ENCODE measurements at places on chromosomes 6 and 20.
A peak's percentile ranks its signal among the peaks of the same experiment; 100 is the strongest.

GRCh38 chr6:162733489-162733888 lies 5.7 kb downstream of the PACRG start:
- DNase-seq, result peak; percentile 10

GRCh38 chr6:144659202-144660182 lies 374.4 kb downstream of the UTRN start:
- DNase-seq, result peak; percentile 15

DNA sequence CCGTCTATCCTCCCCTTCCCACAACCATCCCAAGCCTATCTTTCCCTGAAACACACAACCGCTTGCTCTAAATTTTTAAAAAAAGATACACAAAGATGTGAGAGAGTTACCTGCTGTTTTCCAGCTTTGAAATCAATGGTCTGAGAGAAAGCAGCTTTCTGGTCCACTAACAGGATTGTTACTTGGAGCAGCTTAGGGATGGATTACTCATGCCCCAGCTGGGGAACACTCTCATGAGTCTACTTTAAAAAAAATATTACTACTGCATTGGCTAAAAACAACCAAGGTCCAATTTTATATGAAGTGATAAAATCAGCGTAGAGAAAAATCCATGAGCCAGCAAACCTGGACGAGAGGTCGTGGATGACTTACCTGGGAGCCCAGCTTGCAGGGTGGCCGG lies 29.6 kb upstream of the FOXC1 start:
- no peak for DNase-seq

GRCh38 chr6:27297857-27298730 lies 14.0 kb downstream of the POM121L2 start:
- peak; percentile 45 for DNase-seq

GRCh38 chr6:53360093-53360912 lies 11.6 kb upstream of the ELOVL5 start:
- DNase-seq, result no peak

GRCh38 chr6:151999194-151999593 lies 191.7 kb downstream of the ESR1 start:
- no peak for DNase-seq

DNA sequence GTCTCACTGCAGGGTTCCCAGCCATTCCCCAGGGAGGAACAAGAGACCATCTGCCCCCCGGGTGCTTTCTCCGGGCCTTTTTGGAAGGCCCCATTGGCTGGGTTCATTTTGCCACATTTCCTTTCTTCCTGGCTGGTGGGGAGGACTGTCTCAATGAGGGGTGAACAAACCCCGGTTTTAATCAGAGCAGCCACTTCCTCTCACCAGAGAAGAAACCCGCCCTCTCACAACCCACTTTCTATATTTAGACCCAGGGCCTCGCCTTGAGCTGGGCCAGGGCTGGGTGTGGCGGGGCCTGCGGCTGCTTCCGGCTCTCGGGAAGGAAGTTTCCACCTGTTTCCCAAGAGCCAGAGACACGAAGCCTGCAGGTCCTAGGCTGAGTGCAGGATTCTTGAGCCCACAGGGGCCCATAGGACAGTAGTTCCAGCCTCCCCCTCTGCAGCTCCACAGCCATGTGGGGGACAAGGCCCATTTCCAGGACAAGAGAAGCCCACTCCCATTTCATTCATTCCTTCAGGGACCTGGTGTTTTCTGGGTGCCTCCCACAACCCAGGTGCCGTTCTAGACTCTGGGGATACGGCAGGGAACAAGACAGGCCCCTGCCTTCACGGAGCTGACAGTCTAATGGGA lies 41.8 kb downstream of the RBM38 start:
- DNase-seq, result peak; percentile 72

GRCh38 chr6:38337819-38338465 lies 301.8 kb downstream of the BTBD9 start:
- DNase-seq, result no peak

DNA sequence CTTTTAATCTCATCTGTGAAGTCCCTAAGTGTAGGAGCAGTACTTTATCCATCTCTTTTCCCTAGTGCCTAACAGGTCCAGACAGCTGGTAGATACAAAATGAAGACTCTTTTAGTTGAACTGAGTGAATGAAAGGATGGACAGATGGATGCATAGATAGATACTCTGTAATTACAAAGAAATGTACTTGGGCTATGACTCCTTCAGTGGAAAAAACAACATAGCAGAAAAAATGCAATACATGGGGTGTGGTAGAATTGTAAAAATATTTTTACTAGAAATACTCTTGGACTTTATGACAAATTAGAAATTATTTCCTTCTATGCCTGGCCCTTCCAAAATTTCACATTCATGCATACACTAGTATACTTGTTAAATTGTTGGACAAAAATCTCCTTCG lies 29.3 kb downstream of the KCNQ5 start:
- no peak for DNase-seq

GRCh38 chr6:2773449-2773848 lies 8.3 kb downstream of the WRNIP1 start:
- DNase-seq, result no peak

DNA sequence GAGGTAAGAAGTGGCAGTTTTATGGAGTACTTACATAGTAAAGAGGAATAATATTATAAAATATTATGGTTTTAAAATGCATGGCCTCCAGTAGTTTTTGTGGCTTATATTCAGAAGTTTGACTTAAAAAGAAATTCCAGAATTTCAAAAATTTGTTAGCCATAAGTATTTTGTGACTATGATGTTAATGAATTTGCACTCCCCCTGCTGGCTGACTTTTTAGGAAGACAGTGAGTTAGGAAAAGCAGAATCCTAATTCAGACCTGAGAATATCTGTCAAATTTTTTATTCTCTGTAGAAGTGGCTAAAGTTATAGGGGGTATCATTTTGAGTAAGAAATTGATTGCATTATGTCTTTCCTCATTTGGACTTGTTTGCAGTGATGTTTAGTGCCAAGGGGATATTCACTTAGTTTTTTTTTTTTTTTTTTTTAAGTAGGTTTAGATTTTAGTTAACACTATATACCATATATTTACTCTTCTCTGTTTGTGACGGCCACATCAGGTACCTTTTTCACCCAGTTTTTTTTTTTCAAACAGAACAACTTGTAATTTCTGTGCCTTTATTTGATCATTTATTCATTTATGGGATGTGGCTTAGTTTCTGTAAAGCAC lies 40.8 kb downstream of the ZFAND3 start:
- DNase-seq, result no peak

DNA sequence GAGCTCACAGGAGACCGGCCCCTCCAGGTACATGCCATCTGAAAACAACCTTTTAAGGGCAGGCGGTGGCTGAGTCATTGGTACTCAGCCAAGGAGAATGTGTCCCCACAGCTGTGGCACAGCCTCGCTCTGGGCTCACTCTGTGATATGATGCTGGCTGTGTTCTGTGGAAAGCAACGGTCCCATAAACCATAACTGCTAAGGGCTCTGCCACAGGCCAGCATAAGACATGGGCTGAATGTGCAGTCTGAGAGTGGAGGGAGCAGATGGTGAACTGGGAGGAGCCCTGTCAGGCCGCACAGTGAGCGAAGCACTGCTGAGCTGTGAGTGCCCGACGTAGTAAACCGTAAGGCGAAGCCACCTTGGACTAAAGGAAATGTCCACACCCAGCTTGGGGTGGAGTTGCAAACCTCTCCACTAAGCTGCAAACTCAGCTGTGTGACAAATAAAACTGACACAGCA lies 375.8 kb downstream of the THBS2 start:
- no peak for DNase-seq

DNA sequence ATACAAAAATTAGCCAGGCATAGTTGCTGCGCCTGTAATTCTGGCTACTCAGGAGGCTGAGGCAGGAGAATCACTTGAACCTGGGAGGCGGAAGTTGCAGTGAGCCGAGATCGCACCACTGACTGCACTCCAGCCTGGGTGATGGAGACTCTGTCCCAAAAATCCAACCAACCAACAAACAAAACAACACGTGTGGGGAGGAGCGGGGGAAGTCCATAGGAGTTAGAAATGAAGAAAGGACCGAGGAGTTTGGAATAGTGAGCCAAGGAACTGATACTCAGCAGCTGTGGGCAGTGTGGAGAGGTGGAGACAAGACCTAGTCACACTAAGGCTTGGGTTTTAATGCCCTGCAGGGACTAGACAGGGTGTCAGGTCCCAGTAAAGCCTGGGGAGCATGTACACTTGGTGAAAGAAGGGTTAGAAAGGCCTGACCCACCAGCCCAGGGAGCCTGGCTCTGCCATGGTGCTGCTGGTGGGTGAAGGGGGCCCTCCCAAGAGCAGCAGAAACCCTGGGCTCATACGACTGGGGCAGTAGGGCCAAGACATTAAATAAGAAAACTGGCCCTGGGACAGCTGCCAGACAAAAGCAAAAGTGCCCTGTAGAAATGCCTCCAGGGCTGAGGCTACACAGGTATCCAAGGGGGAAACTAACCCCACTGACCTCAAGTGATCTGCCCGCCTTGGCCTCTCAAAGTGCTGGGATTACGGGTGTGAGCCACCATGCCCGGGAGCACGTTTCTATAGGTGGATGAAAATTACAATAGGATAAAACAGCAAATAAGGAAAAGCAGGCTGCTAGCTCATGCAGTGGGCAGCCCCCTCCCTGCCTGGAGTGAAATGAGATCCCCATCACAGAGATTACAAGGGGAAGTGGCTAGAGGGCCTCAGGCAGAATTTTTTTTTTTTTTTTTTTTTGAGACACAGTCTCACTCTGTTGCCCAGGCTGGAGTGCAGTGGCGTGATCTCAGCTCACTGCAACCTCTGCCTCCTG lies 58.0 kb downstream of the MYH7B start:
- DNase-seq, result no peak

- DNase-seq, result no peak
Measured at GRCh38 chr6:83464381-83465140, 33.7 kb upstream of the ME1 start.

DNA sequence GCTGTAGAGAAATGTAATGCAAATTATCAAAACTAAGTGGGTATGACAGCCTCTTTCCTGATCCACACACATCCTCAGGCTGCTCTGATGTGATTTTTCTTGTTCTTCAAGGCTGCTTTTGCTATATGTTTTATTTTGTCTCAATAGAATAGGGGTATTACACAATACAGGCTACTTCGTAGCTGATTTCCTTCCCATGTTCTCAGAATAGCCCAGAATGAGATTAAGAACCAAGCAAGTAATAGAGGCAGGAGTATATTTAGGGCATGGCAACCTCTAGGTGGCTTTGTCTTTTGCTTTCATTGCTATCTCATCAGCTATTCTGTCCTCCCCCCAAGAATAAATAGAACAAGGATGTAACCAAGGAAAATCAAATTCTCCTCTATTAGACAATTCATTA lies 241.8 kb downstream of the ALDH8A1 start:
- no peak for DNase-seq

DNA sequence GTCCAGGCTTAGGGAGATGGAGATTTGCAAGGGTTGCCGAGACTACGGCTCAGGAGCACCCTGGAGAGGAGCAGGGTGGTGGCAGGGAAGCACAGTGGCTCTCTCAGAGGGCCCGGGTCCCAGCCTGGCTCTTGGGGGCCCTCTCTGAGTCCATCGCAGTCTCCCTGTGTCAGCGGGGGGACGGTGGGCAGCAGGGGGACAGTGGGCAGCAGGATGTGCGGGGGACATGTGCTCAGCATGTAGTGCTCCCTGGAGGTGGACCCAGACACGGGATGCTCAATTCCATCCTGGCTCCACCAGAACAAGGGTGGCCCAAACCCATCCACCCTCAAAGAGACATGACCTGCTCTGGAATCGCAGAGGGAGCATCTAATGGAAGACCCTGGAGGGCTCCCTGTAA lies 43.0 kb upstream of the ZBP1 start:
- DNase-seq, result no peak

GRCh38 chr20:17427638-17428037 lies 103.5 kb downstream of the BFSP1 start:
- no peak for DNase-seq

DNA sequence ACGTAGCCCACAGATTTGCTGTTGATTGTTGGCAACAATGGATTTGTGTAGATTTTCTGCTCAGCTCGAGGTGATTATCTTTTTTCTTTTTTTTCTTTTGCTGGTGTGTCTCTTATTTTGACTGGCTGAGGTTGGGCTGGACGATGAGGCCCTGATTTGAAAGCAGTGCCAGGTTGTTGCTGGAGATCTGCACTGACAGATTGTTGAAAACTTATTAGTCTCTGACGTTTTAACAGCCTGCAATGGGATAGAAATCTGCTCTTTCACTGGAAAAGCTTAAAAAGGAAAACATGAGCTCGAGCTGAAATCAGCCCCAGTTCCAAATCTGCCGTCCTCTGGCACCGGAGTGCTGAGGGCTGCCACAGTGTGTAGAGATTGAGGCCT lies 87.7 kb downstream of the PDE7B start:
- no peak for DNase-seq

DNA sequence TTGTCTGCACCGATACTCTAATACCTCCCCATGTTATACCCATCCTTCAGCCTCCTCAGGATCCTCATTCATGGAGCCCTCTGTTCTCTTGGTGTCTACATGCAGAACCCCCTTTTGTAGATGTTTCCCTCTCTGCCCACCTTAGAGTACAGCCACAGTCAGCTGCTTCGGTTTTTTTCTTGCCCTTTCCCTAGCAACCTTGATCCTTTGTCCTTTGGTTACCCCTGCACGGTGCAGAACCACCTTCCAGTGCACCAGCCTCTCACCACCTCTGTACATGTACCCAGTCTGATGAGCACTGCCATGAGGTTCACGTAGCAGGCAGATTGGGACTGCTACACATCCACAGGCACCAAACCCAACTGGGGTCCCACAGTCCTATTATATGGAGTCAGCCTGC lies 7.3 kb downstream of the VPS16 start:
- no peak for DNase-seq

- DNase-seq, result no peak
Measured at GRCh38 chr6:160010067-160010466, 41.2 kb downstream of the IGF2R start.

DNA sequence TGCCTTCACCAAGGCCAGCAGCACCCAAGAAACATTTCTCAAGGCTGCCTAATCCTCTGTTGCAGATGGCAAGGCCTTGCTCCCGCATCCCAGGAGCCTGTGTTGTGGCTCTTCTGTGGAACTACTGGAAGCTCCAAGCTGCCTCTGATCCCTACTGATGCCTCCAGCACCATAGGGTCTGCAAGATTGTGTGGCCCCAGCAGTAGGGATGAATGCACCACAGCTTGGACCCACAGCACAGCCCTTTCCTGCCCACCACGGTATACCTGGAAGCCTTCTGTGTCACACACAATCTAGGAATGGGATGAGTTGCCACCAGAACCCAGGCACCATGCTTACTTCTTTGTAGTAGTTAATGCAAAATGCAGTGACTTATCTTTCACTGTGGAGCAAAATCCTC lies 291.1 kb upstream of the FOXQ1 start:
- DNase-seq, result no peak

- DNase-seq, result no peak
Measured at GRCh38 chr6:122825163-122825562, 36.1 kb downstream of the SMPDL3A start.

GRCh38 chr20:22371843-22372242 lies 212.5 kb downstream of the FOXA2 start:
- no peak for DNase-seq
